ENCODE measurements at places on chromosomes 12 and 14.

GRCh38 chr12:32398816-32399369 is 465 bp upstream of the FGD4 start:
- DNase-seq = no peak

DNA sequence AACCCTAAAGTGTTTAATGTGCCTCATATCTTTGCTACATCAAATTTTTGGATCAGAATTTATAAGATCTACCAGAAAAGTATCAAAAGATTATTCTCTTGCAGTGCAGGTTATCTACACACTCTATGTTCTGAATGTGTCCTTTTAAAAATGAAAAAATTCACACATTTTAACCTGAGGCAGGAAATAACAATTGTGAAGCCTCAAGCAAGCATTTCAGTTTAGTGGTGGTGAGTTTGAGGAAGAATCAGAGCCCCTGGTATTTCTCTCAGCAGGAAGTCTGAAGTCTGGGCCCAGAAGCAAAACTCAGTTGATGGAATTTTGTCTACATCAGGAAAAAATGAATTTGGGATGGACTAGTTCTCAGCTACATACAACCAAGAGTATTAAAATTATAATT is 137.0 kb upstream of the PZP start:
- DNase-seq = no peak

- DNase-seq = peak; percentile 19
Observed at GRCh38 chr12:31118347-31119191, 44.9 kb downstream of the DDX11 start.

DNA sequence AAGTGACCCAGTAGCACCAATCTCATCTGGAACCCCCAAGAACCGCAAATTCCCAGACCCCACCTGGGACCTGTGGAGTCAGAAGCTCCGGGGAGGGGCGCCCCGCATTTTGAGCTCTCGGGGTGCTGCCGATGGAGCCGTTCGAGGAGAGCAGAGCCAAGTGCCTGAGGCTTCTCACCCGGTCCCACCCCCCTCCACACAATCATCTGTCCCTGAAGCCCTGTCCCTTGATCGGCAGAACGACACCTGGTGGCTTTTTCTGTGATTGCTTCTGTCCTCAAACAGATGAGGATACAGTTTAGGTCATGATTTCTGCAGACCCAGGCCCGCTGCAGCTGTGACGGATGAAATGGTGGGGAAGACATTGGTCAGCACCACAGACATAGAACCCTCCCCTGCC is 74.7 kb downstream of the NOC4L start:
- DNase-seq = no peak

DNA sequence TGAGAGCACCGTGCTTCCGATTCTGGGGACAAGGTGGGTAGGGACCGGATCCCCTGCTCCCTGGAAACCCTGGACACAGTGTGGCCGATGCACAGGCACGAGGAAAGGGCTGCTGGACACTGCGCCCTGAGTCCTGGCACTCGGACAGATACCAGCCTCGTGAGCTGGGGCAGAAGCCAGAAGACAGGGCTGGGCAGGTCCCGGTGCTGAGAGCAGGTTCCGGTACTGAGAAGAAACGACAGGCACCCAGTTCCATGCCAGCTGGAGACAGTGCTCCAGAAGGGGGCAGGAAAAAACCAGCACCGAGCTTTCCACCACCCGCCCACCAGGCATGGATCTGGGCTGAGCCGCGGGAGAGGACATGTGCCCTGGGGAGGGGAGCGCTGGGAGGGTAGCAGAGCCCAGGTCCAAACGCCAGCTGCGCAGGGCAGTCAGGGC is 6.5 kb downstream of the XRCC3 start:
- no peak for DNase-seq

DNA sequence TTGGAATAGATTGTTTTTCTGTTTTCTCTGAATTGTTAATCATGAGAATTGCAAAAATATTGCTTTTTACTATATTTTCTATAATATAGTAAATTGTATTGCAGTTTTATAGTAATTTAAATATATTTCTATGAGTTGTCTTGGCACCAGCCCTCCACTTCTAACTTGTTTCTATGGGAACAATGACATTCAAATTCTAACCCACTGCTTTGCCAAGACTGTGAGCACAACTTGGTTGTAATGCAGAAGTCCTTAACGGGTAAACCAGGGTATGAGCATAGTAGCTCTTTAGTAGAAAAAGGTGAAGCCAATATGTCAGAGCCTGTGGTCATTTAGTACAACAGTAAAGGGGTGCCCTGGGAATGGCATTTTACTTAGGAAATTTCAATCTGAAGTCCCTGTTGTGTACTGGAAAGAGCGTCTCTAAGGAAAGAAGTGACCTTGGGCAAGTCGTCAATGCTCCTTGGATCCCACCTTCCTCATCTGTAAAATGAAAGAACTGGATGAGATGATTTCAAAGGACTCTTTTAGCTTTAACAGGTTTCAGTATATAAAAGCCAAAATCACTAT is 283.3 kb downstream of the ATP23 start:
- DNase-seq = peak; percentile 38

- no peak for DNase-seq
Observed at GRCh38 chr14:74618078-74618952, 6.3 kb upstream of the LTBP2 start.

Measured in muscle of back (tissue), 13 donors.